CD4-positive, alpha-beta T cell treated with Interleukin-1 beta for 1 hour (primary cell): ENCODE measurements at places on chromosomes 5 and 9.
A peak's percentile ranks its signal among the peaks of the same experiment; 100 is the strongest.

- DNase-seq, result no peak
Observed at GRCh38 chr9:134164879-134165278, 515 bp upstream of the RNU6ATAC start.

DNA sequence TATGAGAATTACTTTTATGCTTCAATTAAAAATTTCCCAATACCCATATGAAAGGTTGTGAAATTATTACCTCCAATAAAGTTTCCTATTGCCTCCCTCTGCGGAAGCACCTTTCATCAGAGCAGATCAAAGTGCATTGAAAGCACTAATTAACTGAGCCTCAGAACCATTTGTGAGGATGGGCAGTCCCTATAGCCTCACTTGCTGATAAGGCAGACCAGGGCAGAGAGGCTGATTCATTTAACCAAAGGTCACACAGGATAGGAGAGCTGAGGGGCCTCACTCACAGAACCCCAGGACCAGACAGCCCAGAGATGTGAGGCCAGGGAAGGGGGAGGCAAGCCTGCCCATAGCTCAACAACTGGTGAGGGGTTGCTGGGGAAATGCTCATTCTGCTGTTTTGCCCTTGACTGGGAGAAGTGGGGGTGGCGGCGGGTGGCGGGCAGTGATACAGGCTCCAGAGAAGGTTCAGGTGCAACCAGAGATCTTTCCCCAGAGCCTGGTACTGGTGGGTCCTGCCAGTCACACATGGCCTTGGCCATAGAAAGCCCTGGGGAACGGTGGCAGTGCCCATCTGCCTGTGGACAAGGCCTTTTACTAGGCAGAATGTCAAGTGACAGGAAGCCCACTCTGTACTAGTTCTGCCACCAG lies 57.9 kb downstream of the MACROH2A1 start:
- DNase-seq, result no peak

- no peak for DNase-seq
Observed at GRCh38 chr9:110081395-110081794, 126.6 kb downstream of the C9orf152 start.

- DNase-seq, result no peak
Observed at GRCh38 chr9:97633859-97634490, 354 bp downstream of the NCBP1 start.

- no peak for DNase-seq
Observed at GRCh38 chr9:6212722-6213375, 2.8 kb upstream of the IL33 start.

DNA sequence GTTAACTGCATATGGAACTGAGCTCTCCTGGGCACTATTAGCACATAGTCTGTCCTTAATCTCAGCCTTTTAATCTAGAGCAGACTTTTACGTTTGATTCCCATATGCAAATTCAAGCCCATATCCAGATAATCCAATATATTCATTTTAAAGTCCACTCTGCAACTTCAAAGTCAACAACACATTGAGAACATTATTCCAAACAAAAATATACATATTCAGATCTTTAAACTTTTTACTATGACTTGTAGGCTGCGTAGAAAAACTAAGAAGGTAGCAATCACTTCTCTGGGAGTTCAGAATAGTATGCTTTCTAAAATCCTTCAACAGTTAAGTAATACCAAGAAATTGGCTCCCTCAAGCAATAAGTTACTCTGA lies 499.4 kb downstream of the SPATA31D1 start:
- DNase-seq, result no peak

DNA sequence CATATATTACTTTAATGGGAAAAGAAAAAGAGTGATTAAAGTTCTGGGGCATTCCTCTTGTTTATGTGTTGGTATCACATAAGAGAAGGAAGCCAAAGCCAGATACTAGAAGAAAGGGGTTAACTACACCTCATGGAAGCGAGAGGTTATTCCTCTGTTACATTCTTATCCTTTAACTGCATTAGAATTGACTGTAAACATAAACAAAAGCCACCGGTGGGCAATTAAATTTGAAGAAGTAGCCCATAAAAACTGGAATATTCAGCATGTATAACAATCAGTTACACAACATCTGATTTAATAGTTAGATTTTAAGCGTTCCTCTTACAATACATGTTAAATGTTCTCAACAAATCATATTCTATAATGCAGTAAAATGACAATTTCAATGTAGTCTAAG lies 18.8 kb downstream of the POU5F2 start:
- no peak for DNase-seq

DNA sequence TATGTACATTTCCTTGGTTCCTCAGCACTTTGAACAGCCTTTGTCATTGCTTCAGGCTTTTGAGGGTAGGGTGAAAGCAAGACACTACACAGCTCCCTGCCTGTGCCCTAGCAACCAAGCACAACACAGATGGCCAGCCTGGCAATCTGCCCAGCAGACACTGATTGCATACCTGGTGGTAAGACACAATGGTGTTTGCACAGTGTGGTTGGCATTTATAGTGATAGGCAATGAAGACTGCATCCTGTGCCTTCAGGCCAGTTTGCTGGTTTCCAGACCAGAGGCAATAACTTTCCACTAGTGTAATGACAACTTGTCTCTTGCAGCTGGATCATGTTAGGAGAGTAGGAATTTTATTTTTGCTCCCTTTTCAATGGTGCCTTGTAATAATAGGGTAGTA lies 144.5 kb upstream of the TNC start:
- DNase-seq, result no peak

DNA sequence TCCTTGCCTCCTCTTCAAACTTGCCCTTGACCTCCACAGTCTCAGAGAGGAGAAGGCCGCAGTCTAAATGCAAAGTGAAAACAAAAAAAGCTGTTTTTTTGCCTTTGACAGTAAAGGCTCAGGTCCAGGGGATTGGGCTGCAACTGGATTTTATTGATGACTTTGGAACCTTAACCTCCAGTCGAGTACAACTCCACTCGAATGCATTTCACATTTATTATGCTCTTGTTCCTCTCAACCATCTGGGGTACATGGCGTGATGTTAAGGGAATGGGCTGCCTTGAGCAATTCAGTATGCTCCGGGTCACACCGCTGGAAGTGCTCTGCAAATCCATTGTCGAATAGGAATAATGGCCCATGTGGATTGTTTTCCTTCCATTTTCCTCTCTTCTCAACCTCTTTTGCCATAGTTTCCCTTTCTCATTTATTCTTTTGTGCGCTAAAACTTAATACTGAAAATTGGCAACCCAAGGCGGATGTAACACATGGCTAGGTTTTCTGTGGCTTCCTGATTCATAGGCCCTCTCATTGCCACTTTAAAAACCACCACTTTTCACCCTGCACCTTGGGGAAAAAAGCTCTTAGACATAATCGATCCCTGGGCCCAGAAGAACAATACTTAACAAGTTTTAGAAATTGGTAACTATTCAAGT lies 34.3 kb downstream of the ITK start:
- no peak for DNase-seq

DNA sequence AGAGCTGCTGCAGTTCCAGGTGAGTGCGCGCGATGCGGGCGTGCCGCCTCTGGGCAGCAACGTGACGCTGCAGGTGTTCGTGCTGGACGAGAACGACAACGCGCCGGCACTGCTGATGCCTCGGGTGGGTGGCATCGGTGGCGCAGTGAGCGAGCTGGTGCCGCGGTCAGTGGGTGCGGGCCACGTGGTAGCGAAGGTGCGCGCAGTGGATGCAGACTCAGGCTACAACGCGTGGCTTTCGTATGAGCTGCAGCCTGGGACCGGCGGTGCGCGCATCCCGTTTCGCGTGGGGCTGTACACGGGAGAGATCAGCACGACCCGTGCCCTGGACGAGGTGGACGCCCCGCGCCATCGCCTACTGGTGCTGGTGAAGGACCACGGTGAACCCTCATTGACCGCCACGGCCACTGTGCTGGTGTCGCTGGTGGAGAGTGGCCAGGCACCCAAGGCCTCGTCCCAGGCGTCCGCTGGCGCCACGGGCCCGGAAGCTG lies 2.0 kb downstream of the PCDHA3 start:
- no peak for DNase-seq

GRCh38 chr5:10427201-10427600 lies 14.5 kb upstream of the ROPN1L start:
- no peak for DNase-seq

DNA sequence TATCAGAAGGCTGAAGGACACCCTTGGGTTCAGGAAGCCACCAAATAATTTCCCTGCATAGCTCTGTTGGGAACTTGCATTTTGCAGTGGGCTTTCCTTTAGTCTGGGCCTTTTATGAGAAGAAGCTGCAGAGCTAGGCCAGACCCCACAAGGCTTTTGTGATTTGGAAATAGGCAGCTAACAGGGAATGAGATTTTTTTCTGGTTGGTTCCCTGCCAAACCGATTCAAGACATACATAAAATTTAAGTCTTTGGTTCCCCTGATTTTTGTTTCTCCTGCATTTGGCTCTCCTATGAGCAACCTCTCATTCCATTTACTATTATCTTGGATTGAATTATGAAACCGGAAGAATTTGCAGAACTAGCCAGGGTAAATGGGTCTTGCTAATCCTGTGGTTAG lies 81.5 kb upstream of the PTCH1 start:
- no peak for DNase-seq

DNA sequence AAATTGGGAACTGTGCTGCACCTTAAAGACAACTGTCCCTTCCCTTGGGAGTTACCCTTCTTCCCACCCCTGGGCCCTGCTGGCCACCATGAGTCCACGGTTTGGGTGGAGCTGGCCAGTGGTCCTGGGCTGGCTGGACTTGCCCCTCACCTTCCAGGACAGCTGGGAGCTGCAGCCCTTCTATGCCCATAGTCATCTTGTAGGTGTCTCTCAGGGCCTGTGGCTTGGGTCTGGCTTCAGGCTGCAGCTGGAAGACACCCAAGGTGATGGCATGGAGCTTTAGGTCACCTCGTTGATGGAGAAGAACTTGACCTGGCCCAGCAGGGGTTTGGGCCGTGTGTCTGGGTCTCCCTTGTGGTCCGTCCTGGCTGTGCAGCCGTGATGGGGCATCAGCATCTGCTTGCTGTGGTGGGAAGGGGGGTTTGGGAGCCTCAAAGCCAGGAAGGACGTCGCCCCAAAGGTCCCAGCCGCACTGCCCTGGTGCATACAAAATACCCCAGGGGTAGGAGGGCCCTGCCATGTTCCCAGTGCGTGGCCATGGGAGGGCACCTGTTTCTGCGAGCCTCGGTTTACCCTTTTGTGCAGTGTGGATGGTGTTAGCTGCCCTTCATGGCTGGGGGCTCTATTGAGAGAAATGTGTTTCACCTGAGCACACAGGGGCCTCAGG lies 8.9 kb downstream of the WNK2 start:
- DNase-seq, result no peak

DNA sequence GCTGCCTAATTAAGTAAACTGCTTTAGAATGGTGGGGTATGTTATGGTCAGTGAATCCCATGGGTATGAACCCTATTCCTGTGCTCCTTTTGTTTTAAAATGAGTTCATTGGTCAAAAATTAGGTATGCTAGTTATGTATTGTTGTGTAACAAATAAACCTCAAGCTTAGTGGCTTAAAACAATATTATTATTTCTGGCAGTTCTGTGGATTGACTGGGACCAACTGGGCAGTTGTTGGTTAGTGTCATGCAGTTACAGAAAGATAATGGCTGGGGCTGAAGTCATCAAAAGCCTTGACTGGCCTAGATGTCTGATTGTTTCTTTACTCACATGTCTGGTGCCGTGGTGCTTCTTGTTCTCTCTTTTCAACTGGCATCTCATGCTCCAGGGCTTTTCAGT lies 8.9 kb upstream of the PTAR1 start:
- DNase-seq, result no peak

- peak; percentile 81 for DNase-seq
Observed at GRCh38 chr5:159341906-159342310, 11.6 kb upstream of the IL12B start.

DNA sequence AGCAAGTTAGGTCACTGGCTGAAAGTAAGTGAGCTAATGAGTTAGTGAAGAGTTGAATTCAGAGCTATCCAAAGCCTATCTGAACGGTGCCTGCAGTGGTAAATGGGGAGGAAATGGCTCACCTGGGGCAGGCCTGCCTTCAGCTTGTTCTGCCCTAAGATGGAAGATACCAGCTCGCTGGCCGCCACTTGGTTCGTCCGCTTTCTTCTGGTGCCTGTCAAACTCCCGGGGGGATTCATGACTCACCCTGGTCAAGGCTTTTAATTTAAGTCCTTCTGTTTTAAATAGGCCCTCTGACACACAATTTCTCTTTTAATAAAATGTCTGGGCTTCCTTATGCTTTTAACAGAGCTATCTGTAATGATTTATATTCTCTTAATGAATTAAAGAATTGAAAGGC lies 78.8 kb downstream of the CFAP90 start:
- no peak for DNase-seq

DNA sequence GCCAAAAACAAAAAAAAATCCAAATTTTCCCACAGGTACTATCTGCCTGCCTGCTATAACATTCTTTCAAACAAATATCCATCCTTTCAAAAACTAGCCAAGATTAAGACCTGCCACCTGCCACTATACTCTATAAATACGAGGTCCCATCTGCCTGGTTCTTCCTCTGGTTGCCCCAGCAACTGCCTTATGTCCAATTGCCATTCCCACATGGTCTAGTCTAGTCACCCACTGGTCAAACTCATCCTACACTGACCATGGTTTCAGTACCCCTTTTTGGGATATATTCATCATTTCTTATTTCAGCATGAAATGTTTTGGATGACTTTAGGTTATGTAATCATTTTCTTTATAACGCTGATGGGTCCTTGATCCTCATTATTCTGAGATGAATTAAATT lies 95.1 kb upstream of the CCNG1 start:
- DNase-seq, result no peak

DNA sequence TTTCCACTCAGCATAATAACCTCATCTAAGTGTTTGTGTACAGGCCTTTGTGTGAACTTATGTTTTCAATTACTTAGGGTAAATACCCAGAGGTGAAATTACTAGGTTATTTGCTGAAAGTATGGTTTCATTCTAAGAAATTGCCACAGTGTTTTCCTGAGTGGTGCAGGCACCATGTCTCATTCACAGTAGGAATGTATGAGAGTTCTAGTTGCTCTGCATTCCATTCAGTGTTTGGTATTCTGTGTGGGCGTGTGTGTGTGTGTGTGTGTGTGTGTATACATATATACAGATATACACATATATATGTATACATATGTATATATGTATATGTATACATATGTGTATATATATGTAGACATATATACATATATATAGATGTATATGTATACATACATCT lies 8.8 kb upstream of the SVEP1 start:
- no peak for DNase-seq

GRCh38 chr5:75374394-75374814 lies 37.4 kb downstream of the HMGCR start:
- DNase-seq, result no peak

DNA sequence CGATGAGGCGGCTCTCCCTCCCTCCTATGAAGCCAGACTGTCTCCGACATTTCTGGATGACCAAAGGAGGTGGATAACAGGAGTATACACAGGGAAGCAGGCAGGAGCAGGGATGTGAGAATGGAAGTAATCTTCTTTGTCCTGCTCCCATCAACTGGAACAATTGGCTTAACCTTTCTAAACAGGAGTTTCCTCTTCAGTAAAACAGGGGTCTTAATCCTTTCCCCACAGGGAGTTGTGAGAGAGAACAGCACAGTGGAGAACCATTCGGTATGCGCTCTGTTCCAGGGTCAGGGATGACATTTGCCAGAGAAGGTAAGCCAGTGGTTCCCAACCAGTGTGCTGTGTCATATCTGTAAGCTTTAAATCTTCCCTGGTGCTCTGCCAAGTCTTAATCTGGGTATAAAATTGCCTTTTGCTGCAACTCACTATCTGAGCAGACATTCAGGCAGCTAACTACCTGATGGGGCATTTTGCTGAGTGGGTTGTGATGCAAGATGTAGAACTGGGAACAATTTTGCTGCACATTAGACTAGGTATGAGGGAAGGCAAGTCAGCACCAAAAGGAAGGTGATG lies 294.8 kb upstream of the KIF2A start:
- no peak for DNase-seq
